T-helper 1 cell (primary cell): ENCODE measurements at places on chromosomes 13 and 19.
A peak's percentile ranks its signal among the peaks of the same experiment; 100 is the strongest.

DNA sequence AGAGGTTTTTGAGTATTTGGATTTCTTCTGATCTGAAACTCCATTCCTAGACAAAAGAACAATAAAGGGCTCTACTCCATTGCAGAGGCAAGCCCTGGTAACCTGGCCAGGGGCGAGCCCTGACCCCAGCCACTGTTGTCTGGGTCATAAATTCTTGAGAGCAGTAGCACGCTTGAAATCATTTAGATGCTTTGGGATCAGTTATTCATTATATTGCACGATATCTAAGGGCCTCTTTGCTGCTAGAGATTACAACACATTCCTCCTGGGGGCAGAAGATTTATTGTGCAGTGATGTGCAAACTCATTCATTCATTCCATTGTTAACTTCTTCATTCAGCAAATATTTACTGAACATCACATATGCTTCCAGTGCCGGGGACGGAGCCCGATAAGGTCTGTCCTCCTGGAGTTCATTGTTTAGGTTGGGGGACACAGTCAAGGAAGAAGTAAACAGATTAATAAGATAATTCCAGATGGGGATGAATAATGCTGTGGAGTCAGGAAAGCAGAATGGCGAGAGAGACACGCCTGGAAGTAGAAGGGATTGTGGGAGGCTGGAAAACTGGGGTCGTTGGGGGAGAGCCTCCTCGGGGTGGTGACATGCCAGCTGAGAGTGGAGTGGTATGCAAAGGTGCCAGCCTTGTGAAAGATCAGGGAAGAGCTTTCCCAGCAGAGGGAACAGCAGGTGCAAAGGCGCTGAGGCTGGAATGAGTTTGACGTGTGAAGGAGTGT is 34.9 kb downstream of the SIPA1L3 start:
- no peak for DNase-seq

GRCh38 chr19:3667766-3668165 is 32.5 kb downstream of the PIP5K1C start:
- DNase-seq: no peak

GRCh38 chr19:9531933-9532332 is 6.5 kb downstream of the ZNF426 start:
- no peak for DNase-seq

DNA sequence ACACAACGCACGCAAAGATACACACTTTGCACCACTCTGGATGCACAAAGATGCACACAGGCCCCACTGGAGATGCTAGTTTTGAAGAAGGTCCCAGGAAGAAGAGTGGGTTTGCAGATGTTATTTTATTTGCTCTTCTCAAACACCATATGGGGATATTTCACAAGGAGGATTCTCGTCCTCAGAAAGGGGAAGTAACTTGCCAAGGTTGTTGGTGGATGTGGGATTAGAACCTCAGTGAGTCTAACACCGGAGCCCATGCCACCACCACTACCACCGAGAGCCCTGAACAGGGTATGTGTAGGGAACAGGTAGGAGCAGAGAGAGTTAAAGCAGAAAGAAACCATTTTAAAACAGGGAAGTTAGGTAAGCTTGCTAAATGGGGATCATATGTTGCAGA is 9.6 kb upstream of the CEACAM6 start:
- no peak for DNase-seq

GRCh38 chr13:27631156-27631555 is 9.5 kb downstream of the POLR1D start:
- no peak for DNase-seq

DNA sequence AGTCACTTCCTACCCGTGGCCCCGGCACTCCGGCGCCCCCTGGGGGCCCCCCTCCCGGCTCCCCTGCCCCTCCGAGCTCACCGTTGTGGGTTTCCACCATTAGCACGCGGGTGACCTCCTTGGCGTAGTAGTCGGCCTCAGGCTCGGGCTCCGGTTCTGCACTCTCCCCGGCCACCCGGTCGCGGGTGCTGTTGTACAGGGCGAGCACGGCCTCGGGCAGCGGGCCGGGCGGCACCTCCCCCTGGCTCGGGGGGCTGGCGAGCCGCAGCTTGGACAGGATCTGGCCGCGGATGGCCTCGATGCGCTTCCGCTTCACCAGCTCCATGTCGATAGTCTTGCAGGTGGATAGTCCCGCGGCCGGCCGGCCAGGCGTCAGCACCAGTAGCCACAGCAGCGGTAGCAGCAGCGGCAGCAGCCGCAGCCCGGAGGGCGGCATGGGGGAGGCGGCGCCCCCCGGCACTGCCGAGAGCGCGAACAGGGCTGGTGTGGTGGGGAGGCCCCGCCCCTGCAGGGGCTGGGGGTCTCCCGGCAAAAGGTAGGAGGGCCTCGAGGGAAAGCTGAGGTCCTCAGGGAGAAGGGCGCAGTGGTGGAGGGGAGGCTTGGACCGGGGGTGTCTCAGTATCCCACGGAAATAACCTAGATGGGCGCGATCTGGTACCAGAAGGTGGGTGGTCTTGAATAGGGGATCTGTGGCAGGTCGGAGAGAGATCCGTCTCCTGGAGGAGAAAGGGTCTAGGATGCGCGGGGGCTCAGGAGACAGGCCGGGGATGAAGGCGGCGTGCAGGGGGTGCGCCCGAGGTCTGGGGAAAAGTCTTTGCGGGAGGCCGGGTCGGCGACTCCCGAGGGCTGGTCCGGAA is 885 bp downstream of the TGFB1 start:
- peak; percentile 70 for DNase-seq

DNA sequence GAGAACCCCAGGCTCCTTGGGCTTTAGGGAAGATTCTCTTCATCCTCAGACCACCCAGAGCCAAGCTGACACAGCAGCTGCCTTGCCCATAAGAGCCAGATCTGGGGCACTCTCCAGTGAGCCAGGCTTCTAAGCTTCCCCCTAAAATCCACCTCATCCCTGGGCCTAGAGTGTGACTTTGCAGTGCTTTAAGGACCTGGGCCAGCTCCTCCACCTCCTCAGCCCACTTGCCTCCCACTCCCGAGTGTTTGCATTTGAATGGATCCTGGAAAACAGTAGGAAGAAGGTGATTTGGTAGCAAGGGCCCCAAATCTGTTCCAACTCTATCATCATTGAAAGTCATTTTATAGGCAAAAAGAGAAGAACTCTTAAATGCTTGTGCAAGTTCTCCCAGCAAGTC is 108.7 kb upstream of the UBL3 start:
- no peak for DNase-seq

- no peak for DNase-seq
Observed at GRCh38 chr13:26485288-26485687, 72.2 kb upstream of the WASF3 start.

- no peak for DNase-seq
Observed at GRCh38 chr13:80262051-80262695, 78.8 kb downstream of the SPRY2 start.

- DNase-seq: no peak
Observed at GRCh38 chr19:16203256-16204004, 5.7 kb downstream of the AP1M1 start.

DNA sequence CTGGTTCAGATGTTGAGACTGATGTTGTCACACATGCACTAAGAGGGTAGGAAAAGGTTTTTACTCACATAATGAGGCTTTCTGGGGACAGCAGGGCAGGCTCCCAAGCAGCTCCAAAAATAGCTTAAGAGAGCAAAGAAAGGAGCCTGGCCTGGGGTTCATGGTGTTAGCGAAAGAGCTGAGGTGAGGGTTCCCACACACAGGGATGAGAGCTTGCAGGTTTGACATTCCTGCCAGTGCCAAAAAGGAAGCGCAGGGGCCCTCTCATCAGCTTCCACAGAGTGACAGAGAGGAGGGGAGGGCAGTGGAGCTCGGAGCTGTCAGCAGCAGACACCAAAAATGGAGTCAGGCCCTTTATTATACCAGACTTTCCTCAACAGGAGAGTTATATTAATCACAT is 65.5 kb upstream of the FAM216B start:
- DNase-seq: no peak

DNA sequence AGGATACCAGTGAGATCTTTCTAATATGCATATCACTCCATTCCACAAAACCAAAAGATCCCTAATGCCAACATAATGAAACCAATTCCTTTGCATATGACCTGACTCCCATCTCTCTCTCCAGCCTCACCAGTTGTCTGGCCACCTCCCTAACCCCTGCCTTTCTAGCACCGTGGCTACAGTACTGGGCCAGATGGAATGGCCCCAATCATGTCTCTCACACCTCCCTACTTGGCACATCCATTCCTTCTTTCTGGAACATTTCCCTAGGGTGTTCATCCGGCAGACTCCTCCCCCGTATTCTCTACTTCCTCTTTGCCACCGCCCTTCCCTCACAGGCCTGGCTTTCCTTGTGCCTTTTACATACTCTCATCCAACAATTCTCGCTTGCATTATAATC is 62.0 kb downstream of the GPALPP1 start:
- DNase-seq: no peak

DNA sequence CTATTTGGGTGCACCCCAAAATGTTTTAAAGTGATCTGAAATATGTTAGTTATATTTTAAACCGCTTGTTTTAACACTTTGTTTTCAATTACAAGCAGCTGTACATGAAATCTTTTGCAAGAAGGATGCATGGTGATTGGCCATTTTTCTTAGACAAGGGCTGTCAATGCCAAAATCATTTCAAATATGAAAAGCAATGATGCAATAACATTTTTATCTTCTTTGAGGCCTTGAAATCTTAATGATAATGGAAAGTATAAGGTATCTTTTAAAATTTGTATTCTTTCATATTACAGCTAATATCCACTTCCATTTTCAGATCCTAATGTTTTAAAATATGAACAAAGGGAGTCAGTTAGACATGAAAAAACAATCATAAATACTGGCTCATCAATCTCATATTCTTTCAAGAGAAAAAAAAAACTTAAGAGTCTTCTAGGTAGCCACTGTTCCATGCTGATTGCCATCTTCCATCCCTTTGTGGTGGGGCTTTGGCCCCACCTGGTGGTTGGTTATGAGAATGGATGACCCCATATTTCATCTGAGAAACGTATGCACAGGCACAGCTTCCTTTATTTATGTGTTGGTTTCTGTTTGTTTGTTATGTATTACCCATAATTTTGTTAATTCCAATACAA is 330.3 kb upstream of the MIR17HG start:
- peak; percentile 11 for DNase-seq

- no peak for DNase-seq
Observed at GRCh38 chr13:60936281-60936680, 479.4 kb downstream of the PCDH20 start.

DNA sequence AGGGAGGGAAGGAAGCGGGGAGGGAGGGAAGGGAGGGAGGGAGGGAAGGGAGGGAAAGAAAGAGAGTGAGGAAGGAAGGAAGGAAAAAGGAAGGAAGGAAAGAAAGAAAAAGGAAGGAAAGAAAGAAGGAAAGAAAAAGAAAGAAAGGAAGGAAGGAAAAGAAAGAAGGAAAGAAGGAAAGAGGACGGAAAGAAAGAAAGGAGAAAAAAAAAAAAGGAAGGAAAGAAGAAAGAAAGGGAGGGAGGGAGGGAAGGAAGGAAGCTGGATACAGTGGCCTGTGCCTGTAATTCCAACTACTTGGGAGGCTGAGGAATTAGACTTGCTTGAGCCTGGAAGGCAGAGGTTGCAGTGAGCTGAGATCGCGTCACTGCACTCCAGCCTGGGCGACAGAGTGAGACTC is 35.3 kb downstream of the OLFM2 start:
- DNase-seq: no peak

GRCh38 chr19:42121656-42122069 is 10.6 kb downstream of the POU2F2 start:
- peak; percentile 65 for DNase-seq

GRCh38 chr13:23069566-23069965 is 111.2 kb upstream of the SGCG start:
- no peak for DNase-seq

DNA sequence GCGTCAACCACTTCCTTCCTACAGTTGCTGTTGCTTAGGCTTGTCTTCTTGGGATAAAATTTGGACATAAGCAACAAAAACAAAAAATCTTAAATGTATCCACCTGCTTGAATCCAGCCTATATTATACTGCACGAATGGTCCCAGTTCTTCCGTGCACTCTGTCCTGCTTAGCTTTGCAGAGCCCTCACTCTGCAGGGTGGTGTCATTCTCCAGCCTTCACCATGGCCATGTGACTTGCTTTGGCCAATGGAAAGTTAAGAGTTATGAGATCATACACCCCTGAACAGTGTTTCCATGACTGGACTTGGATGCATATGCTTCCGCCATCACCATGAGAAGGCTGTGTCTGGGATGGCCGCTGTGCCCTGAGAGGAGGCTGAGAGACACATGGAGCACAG is 27.4 kb upstream of the SACS start:
- no peak for DNase-seq

DNA sequence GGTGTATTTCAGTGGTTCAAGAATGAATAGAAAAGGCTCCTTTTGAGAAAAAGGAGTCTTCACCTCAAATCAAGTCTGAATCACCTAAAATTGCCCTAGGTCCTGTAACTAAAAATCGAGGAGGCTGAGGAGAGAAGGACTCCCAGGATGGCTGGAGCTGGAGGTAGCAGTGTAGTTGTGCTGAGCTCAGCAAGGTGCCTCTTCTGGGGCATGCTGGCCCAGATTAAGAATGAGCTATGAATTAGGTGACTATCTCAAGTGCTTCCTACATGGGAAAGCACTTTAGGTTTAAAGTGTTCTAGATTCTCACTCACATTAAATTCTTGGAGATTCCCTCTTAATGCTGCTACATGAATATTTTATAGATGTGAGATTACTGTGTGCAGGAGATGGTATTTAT is 28.8 kb upstream of the KL start:
- no peak for DNase-seq

DNA sequence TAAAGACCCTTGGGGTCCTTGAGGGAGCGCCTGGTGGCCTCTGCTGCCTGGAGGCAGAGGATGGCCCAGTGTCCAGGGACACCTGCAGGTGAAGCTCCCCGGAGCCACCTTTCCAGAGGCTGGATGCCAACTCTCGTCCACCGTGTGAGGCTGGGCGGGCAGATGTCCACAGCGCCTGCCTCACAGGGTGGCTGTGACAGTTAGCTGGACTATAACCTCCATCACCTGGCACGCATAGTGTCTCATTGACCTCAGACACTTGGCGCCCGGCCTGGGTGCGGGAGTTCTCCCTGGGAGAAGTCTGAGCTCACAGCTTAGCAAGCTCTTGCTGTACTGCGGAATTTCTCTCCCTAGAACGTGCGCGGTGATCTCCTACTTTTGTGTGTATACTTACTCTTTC is 9.8 kb downstream of the BICRA start:
- DNase-seq: no peak

- DNase-seq: no peak
Observed at GRCh38 chr13:42760951-42761350, 20.4 kb upstream of the FAM216B start.

DNA sequence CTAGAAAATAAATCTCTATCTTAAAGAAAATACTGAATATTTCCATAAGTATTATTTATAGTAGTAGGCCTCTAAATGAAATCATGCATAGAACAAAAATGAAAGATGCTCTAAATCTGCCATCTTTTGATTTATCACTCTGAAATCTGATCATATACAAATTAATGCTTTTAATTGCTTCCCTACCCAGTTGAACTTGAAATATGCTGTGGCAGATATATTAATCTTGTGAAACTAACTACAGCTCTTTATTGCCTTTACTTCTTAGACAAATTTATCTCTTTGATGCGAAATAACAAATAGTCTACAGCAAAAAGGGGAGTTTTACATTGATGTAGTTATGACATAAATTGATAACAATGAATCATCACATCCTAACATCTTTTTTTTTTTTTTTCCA is 510.7 kb upstream of the SLITRK6 start:
- DNase-seq: no peak

- DNase-seq: peak; percentile 26
Observed at GRCh38 chr19:46990991-46991676, 28.5 kb upstream of the NPAS1 start.
